ENCODE measurements at places on chromosomes 13 and 19. TPM values are rescaled to one million over a fixed set of nuclear protein-coding genes. Genes with fewer than 3 reads are reported as not detected.

Gene KIR3DL1
- total RNA-seq = not detected

Gene GPR12
- total RNA-seq = not detected

Gene SPACA4
- total RNA-seq = not detected

Gene SLC8A2
- not detected for total RNA-seq

Gene VSTM2B
- not detected for total RNA-seq

Gene AP1M1
- total RNA-seq = 43.7 TPM

Gene ADAMTSL5
- 5.0 TPM for total RNA-seq

Gene PPP6R1
- total RNA-seq = 30.9 TPM

Gene LAIR1
- total RNA-seq = not detected

Gene CPB2
- not detected for total RNA-seq

Gene INSR
- 15.7 TPM for total RNA-seq

Gene PABPC3
- total RNA-seq = 0.32 TPM

Gene ATP7B
- 5.3 TPM for total RNA-seq

Gene KCTD12
- 29.4 TPM for total RNA-seq

Gene C1QTNF9
- total RNA-seq = not detected

Gene ITPKC
- 15.1 TPM for total RNA-seq

Gene ZNF844
- total RNA-seq = 6.7 TPM

Gene IL17D
- 1.3 TPM for total RNA-seq

Gene FREM2
- under 0.01 TPM for total RNA-seq

Gene PEPD
- total RNA-seq = 48.4 TPM

Gene ATP1A3
- 0.14 TPM for total RNA-seq

Gene S1PR5
- 5.4 TPM for total RNA-seq

Gene CD70
- total RNA-seq = not detected

Gene SLC10A2
- not detected for total RNA-seq

Gene FBN3
- total RNA-seq = not detected

Gene TMEM259
- total RNA-seq = 96.1 TPM

Gene CCDC70
- not detected for total RNA-seq

Gene RGL3
- not detected for total RNA-seq

Gene ZNF560
- 5.8 TPM for total RNA-seq

Gene PGLYRP2
- total RNA-seq = not detected

Gene SLAIN1
- 0.65 TPM for total RNA-seq

Gene TMEM150B
- total RNA-seq = not detected

Gene SCN1B
- 5.5 TPM for total RNA-seq

Gene ZNF430
- total RNA-seq = 12.6 TPM

Gene RUBCNL
- total RNA-seq = 0.30 TPM

Gene FCAR
- not detected for total RNA-seq

Gene KLF1
- total RNA-seq = not detected

Gene OR7G1
- total RNA-seq = not detected

Gene GZMM
- not detected for total RNA-seq

Gene CYP4F8
- not detected for total RNA-seq

Gene PRODH2
- not detected for total RNA-seq

Gene ZNF493
- 14.9 TPM for total RNA-seq

Gene CYP2A6
- 0.30 TPM for total RNA-seq

Gene SHISA2
- total RNA-seq = 0.09 TPM

Gene CLEC17A
- not detected for total RNA-seq

Gene TMC4
- under 0.01 TPM for total RNA-seq

Gene PINLYP
- 0.30 TPM for total RNA-seq

Gene ZNF30
- total RNA-seq = 3.9 TPM

Gene LRRC4B
- total RNA-seq = 0.18 TPM

Gene OR10H1
- total RNA-seq = not detected

Gene PPP1R13L
- total RNA-seq = 6.8 TPM

Gene ICAM4
- total RNA-seq = 1.9 TPM

Gene ZSCAN4
- total RNA-seq = 0.37 TPM

Data from smooth muscle cell of the umbilical artery (primary cell).